ENCODE measurements at places on chromosomes 11 and 22.

- no peak for DNase-seq
These were observed 325.7 kb upstream of the PITPNB start for GRCh38 chr22:28244757-28245156.

GRCh38 chr22:34763496-34763895, 302.5 kb upstream of the ISX start:
- no peak for DNase-seq

GRCh38 chr11:78020246-78020645, 2.8 kb downstream of the KCTD14 start:
- DNase-seq: no peak

DNA sequence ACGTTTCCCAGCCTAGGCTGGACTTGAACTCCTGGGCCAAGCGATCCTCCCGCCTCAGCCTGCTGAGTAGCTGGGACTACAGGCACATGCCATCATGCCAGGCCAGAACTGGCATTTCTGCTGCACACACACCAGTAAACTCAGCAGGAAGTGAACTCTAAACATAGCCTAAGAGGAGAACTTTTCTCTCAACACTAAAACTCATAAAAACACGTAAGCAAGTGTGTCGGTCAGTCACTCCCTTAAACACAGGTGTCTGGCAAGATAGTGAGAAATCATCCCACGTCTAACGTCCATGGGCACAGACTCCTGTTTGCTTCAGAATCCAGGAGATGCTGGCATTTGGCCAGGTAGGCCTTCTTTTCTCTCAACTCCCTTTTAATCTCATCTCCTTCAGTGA, 104.8 kb downstream of the RPL27A start:
- no peak for DNase-seq

- DNase-seq: peak; percentile 33
These were observed 65.0 kb downstream of the PARVB start for GRCh38 chr22:44088976-44089570.

DNA sequence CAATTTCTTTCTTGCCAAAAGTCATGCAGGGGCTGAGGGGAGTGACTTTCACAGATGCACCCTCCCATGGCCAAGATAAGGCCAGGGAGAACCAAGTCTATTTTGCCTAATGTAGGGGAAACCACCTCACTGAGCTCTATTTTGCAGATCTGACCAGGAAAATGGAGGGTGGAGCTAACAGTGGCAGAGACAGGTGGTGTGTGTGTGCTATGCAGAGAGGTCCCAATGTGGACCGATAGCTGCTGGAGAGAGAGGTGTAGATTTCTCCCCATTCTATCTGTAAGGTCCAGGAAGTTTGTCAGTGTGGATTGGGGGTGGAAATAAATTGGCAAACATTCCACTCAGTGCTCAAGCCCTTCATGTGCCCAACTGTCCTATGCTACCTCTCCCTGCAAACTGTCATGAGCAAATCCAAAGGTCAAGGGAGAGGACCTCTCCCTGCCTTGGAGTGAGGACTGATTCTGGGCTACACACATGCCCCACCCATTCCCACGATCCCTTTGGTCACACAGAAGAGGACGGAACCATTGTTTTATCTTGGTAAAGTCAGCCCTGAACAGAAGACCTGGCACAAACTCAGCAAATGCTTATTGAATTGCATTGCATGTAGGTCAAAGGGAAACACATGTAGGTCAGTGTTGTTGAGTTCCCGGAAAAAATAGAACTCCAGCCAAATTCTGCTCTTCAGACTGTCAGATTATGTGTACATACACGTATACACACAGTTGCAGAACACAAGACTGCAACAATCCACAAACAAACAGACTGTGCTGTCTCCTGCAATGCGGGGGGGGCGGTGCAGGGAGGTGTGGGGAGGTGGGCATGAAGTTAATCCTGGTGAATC, 65.9 kb downstream of the C11orf58 start:
- DNase-seq: no peak

DNA sequence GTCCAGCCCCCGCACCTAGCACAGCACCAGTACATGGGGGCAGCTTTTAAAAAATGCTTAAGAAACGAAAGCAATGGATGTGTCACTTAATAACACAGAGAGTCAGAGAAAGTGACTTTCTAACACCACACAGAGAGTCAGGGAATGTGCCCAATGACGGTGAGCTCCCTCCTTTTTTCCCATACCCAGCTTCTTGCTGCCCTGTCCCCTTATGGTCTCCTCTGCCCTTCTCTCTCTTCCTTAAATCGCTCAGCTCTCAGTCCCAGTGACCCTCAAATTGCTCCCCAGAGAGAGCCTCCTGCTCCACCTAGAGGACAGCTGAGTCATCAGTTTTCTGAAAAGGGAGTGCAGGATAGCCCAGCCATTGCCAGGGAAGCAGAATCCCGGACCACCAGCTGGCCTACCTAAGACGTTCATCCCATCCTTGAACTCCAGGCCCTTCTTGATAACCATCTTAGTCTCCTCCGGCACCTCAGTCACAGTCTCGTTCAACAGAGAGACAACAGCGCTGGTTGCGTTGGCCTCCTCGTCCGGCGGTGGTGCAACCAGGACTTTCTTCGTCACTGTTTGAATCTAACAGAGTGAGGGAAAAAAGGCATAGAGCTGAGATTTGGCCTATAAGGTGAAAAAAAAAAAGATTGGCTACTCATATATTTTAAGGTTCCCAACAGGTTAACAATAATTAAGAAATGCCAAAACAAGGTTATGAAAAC, 113.5 kb downstream of the SLC1A2 start:
- no peak for DNase-seq

GRCh38 chr11:116172156-116172555, 600.6 kb downstream of the BUD13 start:
- no peak for DNase-seq

- no peak for DNase-seq
These were observed 176.7 kb downstream of the BCR start for GRCh38 chr22:23357053-23357452.

GRCh38 chr11:93279851-93280347, 50.6 kb upstream of the DEUP1 start:
- no peak for DNase-seq

- DNase-seq: no peak
These were observed 100.3 kb downstream of the GUCY1A2 start for GRCh38 chr11:106917973-106918372.

GRCh38 chr11:12288931-12289666, 88.3 kb upstream of the PARVA start:
- DNase-seq: no peak

DNA sequence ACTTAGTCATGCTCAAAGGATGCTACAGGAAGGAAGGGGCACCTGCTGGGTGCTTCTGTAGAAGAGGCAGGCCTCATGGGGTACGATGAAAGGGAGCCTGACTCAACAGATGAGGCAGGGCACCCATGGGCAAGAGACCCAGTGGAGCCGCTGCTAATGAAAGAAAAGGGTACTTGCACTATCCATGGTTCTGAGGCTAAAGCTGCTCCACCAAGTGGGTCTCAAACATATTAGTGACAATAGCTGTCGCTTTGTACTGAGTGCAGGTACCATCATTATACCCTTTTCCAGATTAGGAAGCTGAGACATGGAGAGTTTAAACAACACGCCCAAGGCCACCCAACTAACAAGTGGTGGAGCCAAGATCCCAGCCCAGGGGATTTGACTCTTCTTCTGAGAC, 127.5 kb upstream of the SERPIND1 start:
- no peak for DNase-seq

GRCh38 chr11:131909426-131910177, 539.2 kb downstream of the NTM start:
- DNase-seq: no peak

GRCh38 chr11:46912526-46913150, 5.7 kb downstream of the LRP4 start:
- DNase-seq: no peak

- no peak for DNase-seq
These were observed 40.3 kb upstream of the PGR start for GRCh38 chr11:101169944-101170343.

GRCh38 chr22:32389685-32390084, 22.4 kb downstream of the RTCB start:
- no peak for DNase-seq

DNA sequence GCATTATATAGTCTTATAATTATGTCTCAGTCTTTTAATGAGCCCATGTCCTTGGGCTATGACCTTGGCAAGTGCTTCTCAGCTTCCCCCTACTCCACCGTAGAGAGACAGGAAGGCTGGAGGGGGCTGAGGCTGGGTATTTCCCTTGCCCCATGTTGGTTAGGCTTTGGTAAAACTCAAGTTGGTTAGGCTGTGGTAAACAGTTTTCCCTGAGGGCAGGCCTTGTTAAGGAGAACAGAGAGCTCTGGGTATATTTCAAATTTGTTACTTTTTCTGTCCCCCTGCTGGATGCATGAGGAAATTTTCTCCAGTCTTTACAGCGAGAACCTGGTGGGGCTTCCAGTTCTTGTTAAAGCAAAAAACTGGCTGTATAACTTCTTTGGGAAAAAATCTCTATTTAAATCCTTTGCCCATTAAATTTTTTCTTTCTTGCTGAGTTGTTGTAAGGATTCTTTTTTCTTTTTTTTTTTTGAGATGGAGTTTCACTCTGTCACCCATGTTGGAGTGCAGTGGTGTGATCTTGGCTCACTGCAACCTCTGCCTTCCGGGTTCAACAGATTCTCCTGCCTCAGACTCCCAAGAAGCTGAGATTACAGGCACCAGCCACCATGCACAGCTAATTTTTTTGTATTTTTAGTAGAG, 12.2 kb upstream of the DCHS1 start:
- DNase-seq: no peak

- no peak for DNase-seq
These were observed 679 bp downstream of the B4GAT1 start for GRCh38 chr11:66346476-66347424.

DNA sequence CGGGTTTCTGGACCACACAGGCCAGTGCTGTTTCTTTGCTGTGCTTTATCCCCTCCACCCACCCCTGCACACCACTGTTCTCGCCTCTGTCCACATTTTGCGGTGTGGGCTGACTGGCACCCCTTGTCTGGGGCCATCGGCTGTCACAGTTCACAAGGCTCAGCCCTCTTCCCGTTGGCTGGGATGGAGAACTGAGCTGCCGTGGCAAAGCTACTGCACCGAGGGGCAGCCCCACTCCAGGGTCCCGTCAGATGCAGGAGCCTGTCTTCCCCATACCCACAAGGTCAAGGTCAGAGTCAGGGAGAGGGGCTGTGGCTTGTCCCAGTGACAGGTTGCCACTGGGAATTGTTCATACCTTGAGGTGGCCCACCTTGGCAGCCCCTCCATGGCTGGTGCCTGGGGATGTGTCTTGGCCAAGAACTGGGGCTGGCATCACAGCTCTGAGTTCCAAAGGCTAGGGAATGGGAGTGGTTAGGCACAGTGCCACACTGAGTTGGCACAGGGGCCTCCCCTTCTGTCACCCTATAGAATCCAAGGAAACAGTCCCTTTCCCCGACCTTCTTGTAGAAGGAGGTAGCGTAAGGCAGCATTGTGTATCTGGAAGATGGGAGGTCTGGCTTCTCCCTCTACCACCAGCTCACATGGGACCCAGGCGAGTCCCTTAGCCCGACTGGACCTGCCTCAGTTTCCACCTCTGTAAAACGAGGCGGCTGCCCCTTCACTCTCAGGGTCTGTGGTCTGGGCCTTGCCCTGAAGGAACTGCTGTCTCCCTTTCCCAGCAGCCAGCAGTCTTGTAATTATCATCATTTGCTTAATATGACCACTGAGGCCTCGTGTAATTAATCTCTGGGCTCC, 3.4 kb downstream of the GRK2 start:
- DNase-seq: no peak

DNA sequence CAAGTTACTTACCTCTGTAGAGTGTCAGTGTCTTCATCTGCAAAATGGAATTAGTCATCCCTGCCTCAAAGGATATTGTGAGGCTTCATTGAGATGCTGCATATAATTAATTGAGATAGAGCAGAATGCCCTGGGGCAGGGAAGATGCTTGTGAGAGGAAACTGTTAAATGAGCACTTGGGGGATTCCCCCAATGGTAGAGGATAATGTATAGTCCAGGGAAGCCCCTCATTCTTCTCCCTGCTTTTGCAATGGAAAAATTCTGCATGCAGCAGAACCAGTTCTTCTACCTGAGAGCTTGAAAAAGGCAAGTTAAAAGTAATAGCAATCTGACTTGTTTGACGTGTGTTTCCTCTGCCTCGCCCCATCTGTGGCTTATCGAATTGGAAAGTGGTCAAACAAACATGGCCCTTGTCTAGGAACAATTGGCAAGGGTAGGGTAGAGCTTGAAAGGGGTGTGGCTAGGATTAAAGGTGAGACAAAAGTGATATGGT, 90.9 kb downstream of the NAV2 start:
- no peak for DNase-seq

GRCh38 chr22:31830721-31831070, 76.9 kb downstream of the DEPDC5 start:
- no peak for DNase-seq

GRCh38 chr11:118615282-118615975, 8.0 kb downstream of the PHLDB1 start:
- no peak for DNase-seq

GRCh38 chr22:19174106-19175025, 4.2 kb downstream of the SLC25A1 start:
- no peak for DNase-seq

- no peak for DNase-seq
These were observed 543.2 kb upstream of the CCDC179 start for GRCh38 chr11:23403210-23404185.

GRCh38 chr11:39690856-39691255, 1768.6 kb downstream of the LRRC4C start:
- DNase-seq: no peak

DNA sequence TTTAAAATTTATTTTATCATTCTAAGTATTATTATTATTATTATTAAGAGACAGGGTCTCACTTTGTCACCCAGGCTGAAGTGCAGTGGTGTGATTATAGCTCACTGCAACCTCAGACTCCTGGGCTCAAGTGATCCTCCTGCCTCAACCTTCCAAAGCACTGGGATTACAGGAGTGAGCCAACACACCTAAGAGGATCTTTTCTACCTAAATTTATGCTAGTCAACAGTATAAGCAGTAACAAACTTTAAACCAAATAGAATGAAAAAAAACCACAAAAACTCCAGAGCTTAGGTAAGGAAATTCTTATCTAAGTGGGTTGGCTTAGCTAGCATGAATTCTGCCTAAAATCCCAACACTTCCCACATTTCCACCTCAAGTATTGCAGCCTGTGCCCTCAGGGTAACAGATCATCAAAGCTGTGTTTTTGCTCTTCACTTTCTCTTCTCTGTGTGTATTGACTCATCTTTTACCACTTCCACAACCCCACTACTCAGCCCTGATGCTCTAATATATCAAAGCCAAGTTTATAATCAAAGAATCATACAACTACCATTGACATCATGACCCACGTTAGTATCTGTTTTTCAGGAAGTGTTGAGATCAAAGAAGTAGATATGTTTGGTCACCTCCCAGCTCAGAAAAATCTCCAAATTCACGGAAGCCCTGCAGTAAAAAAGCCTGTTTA, 93.7 kb upstream of the SPON1 start:
- DNase-seq: no peak

DNA sequence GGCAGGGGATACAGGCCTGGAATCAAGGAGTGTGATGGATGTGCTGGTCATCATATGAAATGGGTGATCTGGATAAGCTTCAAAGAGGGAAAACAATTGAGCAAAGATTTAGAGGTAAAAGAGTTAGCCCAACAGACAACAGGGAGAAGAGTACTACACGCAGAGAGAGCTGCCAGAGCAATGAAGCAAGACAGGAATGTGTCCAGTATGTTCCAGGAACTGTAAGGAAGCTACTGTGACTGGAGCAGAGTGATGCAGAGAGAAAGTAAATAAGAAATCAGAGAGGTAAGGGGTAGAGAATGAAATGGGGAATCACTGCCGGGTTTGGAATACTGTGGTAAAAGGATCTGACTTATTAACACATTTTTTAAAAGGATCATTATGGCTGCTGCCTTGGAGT, 255.1 kb downstream of the DCDC1 start:
- no peak for DNase-seq

GRCh38 chr11:3132831-3133260, 32.3 kb downstream of the OSBPL5 start:
- no peak for DNase-seq

- no peak for DNase-seq
These were observed 172.6 kb upstream of the CADM1 start for GRCh38 chr11:115676768-115677167.

Measured in anterior cingulate cortex (tissue), 58 donors.